ENCODE measurements at places on chromosomes 6 and 20.

DNA sequence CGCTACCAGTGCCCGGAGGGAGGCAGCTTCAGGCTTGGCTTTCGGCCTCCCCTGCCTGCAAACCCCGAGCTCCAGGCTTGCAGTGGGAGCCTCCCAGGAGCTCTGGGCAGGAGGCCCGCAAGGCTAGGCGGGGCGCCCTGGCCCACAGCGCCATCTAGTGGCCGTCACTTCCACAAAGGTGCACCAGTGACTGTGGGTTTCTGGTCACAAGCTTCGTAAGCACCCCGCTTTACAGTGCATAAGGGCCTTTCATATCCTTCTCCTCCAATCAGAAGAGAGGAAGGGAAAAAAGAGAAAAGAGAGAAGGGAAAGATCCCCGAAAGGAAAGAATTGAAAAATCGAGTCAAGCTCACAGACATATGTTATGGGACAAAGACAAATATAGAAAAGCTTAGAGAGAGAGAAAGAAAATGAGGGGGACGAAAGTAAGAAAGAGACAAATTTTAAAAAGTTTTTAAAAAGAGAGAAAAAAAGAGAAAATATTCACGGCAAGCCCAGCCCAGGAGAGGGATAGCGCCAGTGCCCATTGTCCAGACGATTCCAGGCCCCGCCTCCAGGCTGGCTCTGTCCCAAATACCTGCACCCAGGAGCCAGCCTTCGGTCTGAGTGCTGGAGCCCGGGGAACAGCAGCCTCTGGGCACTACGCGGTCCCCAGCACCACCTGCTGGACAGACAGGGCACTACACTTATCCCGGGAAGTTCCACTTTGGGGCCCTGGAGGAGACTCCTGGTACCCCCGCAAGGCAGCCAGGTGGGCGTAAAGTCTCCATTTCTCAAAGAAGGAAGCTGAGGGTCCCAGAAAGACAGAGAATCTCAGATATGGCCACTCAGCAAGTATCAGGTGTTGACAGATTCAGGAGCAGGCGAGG lies 207.1 kb downstream of the PREX1 start:
- DNase-seq, result peak; percentile 81

DNA sequence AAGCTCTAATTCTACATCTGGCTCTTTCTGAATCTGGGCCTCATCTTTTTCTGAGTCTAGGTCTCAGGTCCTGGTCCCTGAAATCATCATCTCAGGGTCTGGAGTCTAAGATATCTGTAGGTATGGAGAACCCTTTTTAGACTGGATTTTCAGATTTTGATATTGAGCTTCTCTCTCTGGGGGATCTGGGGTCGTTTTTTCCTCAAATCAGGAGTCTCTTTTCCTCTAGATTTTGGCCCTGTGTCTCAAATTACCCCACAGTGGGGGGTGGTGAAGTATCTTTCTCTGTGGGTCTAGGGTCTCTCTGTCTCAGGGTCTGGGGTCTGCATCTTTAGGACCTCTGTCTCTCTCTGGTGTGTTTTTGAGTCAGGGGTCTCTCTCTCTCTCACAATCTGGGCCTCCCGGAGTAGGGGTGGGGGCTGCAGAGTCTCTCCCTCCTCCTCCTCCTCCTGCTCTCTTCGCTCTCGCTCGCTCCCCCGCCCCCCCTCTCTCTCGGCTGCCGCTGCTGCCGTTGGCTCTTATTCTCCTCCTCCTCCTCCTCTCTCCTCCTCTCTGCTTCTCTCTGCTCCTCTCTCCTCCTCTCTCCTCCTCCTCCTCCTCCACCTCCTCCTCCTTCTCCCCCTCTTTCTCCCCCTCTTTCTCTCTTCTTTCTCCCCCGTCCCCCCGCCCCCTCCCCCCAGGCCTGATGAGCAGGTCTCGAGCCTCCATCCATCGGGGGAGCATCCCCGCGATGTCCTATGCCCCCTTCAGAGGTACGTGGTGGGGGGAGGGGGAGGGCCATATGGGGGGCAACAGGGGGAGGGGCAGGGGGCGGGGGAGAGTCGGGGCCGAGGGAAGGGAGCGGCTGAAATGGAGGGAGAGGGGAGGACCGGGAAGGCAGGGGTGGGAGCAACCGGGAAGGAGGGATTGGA lies at the start of gene SYNGAP1:
SYNGAP1 (plus strand) TSS at position 486 of the 911 bp plus-strand sequence; CDS start at position 686, 200 bp downstream.
- DNase-seq, result peak; percentile 9

DNA sequence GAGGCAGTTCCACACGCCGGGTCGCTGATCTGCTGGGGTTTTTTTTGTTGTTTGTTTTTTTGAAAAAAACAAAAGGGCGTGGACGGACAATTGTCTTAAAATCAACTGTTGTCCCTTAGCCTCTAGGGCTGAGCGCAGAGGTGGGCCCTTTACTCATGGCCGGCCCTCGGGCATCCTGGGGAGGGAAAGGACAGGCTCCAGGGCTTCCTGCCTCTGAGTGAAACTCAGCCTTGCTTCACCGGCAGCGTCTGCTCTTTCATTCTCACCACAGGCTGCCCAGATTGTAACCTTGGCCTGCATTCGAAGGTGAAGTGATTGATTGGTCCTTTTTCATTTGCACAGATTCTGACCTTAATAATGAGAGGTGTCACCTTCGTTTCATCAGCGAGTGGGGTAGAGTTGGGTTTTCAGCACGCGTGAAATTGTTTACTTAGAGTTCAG lies 797 bp downstream of the SMIM13 start:
- DNase-seq, result no peak

- DNase-seq, result no peak
These were observed 7.5 kb upstream of the AFG1L start for GRCh38 chr6:108287373-108287772.

GRCh38 chr6:157430834-157431233 lies 49.8 kb downstream of the ZDHHC14 start:
- no peak for DNase-seq

- no peak for DNase-seq
These were observed 266.2 kb downstream of the TENT5A start for GRCh38 chr6:81486234-81486633.

- DNase-seq, result no peak
These were observed 41.0 kb downstream of the CYP24A1 start for GRCh38 chr20:54132612-54133433.

DNA sequence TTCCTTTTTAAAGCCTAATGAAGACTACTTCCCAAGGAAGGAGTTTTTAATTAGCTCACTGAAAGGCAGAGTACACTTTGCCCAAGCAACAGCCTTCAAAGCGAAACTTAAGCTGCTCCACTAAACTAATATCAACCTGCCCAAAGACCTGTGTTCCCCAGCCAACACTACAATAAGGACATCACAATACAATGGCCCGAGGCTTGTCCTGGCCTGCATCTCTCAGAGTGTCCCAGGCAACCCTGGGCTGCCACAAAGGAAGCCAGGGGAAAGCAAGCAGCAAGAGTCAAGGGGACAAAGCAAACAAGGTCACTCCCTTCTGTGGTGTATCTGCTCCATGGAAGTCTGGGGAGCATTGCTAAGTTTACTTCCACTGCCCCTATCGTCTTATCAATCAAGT lies 52.3 kb downstream of the PIGU start:
- no peak for DNase-seq

GRCh38 chr20:53395188-53395923 lies 198.3 kb downstream of the ZNF217 start:
- no peak for DNase-seq

DNA sequence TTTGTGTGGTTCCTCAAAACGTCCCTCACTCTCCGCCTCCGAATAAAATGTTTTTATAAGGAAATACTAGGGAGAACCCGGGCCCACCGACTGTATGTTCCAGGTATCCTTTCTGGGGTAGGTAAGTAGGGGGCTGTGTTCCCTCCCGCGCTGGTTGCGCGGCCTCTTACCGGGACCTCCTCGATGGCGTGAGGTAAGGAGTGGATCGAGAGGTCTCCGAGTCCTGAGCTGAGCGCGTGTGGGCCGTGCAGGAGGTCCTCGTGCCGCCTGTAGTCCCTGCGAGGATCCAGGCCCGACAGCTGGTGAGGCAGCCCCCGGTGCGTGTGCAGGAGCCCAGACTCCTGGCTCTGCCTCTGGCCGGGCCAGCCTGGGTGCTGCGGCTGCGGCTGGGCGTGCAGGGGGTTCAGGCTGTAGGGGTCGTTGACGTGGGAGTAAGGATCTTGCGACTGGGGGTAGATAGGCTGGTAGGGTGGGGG lies 5.1 kb downstream of the TFAP2A start:
- no peak for DNase-seq

DNA sequence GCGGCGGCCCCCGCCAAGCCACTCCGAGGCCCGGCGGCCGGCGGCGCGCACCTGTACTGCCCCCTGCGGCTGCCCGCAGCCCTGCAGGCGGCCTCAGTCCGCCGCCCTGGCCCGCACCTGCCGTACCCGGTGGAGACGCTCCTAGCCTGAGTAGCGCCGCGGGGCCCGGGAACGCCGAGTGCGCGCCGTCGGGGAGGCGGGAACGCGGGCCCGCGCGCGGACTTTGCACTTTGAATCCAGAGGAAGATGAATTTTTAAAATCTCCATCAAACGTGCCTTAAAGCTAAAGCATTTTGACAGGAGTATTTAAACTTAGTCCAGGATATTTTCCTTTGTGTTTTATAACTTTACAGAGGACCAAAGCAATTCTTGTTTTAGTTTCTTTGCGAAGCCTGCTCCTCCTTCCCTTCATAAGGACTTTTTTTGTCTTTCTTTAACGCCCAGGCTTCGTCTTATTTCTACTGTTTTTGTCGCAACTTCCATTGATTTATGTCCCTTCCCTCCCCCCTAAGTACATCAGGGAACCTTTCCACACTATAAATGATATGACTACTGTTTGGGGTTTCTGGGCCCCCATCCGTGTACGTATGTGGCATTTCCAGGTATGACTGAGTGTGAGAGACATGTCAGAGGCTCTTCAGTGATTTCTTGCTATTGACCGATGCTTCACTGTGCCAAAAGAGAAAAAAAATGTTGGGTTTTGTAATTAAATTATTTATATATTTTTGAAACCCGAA lies 2.0 kb downstream of the FOXQ1 start:
- DNase-seq, result no peak

DNA sequence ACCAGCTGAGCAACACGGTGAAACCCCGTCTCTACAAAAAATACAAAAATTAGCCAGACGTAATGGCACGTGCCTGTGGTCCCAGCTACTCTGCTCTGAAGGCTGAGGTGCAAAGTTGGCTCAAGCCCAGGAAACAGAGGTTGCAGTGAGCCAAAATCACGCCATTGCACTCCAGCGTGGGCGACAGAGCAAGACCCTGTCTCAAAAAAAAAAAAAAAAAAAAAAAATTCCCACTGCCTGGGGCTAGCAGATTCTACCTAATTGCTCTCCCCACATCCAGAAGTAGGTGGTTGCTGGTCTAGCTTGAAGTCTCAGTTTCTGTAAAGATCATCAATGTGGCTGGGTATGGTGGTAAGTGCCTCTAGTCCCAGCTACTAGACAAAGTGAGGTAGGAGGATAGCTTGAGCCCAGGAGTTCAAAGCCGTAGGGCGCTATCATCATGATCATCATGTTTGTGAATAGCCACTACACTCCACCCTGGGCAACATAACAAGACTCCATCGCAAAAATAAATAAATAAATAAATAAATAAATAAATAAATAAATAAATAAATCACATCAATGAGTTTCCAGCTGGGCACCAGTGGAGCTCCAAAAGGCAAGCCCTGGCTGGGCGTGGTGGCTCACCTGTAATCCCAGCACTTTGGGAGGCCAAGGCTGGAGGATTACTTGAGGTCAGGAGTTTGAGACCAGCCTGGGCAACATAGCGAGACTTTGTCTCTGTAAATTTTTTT lies 6.3 kb upstream of the AP5S1 start:
- DNase-seq, result no peak

- peak; percentile 23 for DNase-seq
These were observed 475.2 kb upstream of the MARCKS start for GRCh38 chr6:113381959-113382358.
